ENCODE measurements at places on chromosomes 2 and 18.

DNA sequence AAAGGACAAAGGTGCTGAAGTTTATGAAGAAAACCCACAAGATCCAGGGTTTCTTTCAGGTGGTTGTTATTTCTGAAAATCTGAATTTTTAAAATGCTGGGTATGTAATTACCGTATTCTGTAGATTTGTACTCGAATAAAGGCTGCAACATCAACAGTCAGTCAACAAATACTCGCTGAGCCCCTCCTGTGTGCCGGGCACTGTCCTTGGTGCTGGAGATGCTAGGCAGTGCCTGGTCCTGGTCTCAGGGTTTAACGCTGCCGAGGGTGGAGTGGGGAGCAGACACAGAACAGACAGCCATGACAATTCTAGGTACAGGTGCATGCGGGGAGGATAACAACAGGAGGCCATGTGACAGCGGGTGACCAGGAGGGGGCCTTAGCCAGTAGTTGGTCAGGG, 27.2 kb upstream of the PDIA6 start:
- peak; percentile 56 for DNase-seq

- DNase-seq: no peak
These were observed 24.9 kb downstream of the ASAP2 start for GRCh38 chr2:9231291-9232165.

- no peak for DNase-seq
These were observed 57.8 kb upstream of the ETAA1 start for GRCh38 chr2:67339234-67339885.

DNA sequence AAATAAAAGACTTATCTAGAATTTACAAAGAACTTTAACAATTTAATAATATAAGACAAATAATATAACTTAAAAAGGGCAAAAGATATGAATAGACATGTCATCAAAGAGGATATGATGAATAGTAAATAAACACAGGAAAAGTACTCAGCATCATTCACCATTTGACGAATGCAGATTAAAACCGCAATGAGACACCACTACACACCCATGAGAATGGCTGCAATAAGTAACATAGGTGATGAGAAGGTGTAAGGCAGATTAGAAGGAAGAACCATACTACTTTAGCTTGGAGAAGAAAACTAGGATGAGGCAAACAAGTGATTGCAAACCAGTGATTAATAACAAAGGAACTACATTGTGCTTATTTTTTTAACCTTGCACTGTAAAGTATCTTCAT, 152.0 kb downstream of the CYRIA start:
- no peak for DNase-seq

DNA sequence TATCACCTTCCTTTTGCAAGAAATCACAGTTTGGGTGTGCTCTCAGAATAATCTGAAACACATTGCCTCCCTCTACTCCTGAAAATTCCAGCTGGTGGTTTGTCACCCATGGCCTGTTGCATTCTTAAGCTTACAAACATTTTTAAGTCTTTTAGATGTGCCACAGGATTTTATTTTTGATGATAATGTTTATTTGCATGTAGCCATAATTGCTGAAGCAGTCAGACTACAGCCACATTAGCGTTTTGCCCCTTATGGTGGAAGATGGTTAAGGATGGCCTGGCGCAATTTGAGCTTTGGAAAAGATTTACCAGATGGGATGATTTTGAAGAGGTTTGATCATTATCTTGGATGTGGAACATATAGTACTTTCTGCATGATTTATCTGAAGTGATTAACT, 439.5 kb downstream of the MEIS1 start:
- peak; percentile 3 for DNase-seq

- peak; percentile 34 for DNase-seq
These were observed 316.3 kb downstream of the AGPS start for GRCh38 chr2:177708660-177709444.

DNA sequence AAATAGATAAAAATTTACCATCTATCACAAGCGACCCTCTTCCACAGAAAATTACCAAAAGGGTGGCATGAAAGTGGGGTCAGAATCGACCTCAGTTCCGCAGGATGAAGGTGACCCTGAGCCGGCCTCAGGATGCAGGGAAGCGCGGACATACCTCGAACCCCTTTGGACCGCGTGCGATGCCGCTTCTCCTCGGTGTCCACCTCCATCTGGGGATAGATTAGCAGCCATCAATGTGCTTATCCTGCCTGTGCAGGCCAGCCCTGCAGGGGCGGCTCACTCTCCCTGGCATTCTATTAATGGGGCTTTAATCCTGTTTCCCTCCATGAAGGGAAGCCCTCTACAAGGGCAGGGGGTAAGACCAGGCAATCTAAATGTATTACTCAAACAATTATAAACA, 235.3 kb upstream of the PXDN start:
- no peak for DNase-seq

DNA sequence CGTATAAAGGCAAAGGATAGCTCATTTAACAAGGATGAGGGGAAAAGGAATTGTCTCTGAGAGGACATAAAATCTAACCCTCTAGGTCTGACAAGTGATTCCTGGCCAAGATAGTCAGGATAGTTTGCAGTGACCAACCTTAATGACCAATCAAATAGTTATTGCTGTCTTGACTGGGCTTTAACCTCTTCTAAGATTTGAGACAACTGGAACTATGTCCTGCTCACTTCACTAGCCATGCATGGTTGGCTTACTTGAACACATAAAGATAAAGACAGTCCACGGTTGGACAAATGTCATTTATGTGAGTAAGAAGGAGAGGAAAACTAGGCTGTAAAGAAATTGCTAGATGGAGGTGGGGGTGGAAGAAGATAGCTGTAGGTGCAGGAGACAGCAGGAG, 53.8 kb downstream of the SCN1A start:
- no peak for DNase-seq

GRCh38 chr2:165203689-165204559, at the start of gene SCN3A:
Gene SCN3A, minus strand, starts transcription at chr2:165204050. Its CDS starts 27,656 bp downstream, at chr2:165176394.
- peak; percentile 76 for DNase-seq

DNA sequence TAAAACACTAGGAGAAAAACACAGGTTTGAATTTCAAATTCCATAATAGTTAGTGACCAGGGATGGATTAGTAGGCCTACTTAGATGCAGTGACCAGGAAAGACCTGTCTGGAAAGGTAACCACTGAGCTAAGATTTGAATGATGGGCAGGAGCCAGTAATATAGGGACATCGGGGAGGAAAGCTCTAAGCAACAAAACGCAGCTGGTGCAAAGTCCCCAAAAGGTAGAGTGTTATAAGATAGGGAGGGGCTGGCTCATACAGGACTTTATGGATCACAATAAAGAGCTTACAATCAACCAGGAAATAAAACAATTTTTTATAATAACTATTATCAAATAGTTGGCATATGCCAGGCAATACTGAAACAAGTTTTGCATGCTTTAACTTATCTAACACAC, 849.4 kb downstream of the LRRTM4 start:
- DNase-seq: no peak

DNA sequence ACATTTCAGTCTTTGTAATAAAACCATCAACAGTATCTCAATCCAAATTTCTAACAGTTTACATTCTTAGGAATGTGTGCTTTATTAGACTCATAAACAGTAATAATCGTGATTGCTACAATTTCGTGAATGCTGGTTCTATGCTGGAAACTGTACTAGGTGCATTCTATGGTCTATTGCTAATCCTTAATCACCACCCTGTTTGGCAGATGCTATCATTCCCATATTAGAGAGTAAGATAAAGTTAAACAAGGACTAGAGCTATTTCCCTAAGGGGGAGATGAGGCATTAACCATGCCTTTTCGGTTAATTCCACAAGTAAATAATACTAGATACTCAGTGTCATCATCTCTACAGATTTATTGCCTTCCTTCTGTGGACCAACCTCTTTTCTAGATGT, 244.0 kb downstream of the PAX3 start:
- DNase-seq: no peak

GRCh38 chr2:119483896-119484718, 40.2 kb downstream of the SCTR start:
- no peak for DNase-seq

DNA sequence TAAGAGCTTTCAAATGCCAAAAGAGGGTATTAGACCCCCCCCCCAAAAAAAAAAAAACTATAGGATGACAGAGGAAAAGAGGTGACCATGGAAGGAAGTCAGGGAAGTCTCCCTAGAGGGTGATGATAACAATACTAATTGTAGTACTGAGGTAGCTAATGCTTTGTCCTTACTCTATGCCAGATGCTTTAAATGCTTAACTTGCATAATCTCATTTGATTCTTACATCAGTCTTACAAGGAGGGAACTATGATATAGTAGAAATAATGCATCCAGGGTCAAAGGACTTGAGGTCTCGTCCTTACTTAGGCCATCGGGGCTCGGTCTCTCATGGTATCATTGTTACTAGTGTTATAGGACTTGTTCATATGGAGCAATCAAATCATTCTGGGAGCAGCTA, 9.1 kb downstream of the IDH1 start:
- no peak for DNase-seq

- DNase-seq: no peak
These were observed 20.9 kb downstream of the BCL2 start for GRCh38 chr18:63298400-63299365.

DNA sequence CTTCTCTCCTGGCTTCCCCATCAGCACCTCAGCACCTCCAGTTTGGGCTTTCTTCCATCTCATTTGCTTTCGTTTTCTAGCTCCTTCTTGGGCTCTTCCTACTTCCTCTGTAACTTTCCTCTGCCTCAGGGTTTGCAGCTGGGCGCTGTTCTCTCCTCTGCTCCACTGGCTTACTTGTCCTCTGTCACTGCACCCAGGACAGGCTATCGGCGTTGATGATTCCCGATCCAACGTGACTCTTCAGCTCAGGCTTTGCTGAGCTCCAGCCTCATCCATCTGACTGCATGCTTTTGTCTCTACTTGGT, 362.4 kb downstream of the CYRIA start:
- DNase-seq: no peak

- DNase-seq: no peak
These were observed 216.1 kb downstream of the HAUS1 start for GRCh38 chr18:46320297-46320696.

- DNase-seq: no peak
These were observed 753 bp upstream of the HOXD3 start for GRCh38 chr2:176156301-176156806.

DNA sequence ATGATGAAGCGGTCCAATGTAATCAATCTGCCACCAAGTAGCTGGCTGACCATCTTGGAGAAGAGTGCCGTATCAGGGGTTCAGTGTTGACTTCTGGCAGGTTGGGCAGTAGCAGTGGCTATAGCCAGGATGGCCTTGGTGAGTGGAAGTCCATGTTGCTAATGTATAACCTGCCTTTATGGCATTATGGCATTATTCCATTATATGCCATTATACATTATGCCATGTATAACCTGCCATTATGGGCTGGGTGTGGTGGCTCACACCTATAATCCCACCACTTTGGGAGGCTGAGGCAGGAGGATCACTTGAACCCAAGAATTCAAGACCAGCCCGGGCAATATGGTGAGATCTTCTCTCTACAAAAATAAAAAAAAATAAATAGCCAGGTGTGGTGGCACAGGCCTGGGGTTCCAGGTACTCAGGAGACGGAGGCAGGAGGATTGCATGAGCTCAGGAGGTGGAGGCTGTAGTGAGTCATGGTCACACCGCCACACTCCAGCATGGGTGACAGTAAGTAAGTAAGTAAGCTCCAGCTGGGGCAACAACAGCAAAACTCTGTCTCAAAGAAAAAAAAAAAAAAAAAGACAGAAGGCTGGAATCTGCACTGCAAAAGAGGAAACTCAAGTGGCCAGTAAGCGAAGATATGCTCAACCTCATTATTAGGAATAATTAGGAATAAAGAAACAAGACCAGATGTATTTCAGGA, 24.4 kb upstream of the EMILIN2 start:
- no peak for DNase-seq

DNA sequence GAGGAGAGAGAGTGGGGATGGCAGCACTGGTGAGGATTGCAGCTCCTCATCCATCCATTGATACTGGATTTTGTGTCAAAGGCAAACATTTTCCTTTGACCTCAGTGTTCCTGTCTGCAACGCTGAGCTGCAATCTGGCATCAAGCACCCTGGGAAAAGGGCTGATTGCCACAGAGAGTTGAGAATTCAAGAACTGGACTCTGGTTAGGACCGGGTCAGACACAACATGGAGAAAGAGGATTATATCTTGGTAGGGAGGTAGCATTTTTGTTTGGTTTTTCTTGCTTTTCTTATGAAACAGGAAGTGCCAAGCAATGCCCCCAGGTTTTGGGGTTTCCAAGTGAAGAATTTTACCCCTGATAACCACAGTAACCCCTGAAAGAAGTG, 81.9 kb upstream of the PKDCC start:
- DNase-seq: peak; percentile 35

- no peak for DNase-seq
These were observed 28.8 kb downstream of the COLEC12 start for GRCh38 chr18:471716-472115.

DNA sequence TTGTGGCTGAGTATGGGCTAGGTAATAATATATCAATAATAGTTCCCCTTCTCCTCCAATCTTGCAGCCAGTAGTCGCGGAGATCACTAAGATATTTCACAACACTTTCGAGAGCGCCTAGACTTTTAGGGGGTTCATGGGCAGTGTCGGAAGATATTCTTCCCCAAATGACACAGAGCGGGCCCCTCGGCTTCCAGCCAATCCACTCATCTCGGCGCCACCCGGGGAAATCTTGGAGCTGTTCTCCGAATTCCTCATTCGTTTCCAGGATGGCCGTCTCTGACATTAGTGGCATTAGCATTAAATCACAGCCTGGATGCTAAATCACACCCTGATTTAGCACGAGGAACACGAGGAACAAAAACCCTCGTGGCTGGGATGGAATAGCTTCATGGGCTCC, 437.7 kb downstream of the ZNF516 start:
- DNase-seq: no peak

DNA sequence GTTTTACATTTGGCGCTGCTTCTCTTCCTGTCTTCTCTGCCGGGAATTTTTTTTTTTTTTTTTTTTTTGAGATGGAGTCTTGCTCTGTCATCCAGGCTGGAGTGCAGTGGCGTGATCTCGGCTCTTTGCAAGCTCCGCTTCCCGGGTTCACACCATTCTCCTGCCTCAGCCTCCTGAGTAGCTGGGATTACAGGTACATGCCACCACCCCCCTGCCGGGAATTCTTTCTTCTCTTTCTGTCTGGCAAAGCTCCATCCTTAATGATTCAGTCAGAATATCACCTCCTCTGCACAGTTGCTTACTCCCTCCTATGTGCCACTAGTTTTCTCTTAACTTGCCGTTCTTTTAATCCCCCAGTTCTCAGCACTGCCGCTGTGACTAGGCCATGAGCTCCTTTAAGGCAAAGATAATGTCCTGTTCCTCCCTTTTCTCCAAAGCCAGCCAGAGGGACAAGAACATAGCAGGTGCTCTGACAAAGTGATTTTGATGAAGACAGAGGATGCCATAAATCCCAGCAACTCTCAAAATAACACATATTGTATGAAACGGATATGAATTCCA, 112.1 kb upstream of the LRATD1 start:
- DNase-seq: no peak

GRCh38 chr18:80034852-80035406, 695 bp downstream of the RBFA start:
- DNase-seq: peak; percentile 17

DNA sequence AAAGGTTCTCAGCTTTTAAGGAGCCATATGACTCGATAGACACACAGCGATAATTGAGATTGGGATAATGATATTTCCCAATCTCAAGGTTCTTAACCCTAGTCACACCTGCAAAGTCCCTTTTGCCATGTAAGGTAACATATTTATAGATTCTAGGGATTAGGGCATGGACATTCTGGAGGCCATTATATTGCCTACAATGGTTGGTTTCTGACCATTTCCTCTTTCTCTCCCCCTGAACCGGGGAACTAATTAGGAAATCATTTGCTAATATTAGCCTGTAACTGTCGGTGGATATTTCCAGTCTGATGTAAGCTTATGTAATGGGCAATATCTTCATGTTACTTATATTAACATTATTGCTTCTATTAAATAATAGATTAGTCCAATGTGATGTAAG, 40.8 kb upstream of the ARHGAP15 start:
- no peak for DNase-seq

- DNase-seq: no peak
These were observed 57.8 kb upstream of the NEUROD1 start for GRCh38 chr2:181738074-181738473.
